ENCODE measurements at places on chromosomes 1 and 21.

- no peak for DNase-seq
Observed at GRCh38 chr1:200231787-200232231, 178.0 kb downstream of the ZNF281 start.

DNA sequence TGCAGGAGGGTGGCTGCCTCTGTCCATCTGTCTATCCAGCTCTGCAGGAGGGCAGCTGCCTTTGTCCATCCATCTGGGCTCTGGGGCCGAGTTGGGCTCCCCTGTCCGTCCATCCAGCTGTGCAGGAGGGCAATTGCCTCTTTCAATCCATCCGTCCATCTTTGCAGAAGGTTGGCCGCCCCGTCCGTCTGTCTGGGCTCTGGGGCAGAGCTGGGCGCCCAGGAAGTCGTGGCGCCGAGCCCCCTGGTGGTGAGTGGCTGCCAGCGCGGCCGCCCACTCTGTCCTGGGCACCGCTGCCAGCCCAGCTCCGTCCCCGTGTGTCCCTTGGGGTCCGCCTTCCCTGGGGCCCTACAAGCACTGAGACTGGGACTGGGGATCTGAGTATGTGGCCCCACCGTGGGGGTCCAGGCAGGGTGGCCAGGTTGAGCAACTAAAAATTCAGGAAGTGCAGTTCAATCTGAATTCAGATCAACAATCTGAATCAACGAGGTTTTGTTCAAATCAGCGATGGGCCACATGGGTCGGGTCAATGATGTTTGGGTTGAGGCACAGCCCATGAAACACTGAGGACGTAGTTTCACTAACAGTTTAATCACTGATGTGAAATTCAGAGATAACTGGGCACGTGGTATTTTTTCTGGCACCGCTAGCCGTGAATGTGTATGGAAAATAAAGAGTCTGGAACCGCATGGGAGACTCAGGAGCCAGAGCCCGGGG is 99.1 kb upstream of the ACTRT2 start:
- DNase-seq, result peak; percentile 52

DNA sequence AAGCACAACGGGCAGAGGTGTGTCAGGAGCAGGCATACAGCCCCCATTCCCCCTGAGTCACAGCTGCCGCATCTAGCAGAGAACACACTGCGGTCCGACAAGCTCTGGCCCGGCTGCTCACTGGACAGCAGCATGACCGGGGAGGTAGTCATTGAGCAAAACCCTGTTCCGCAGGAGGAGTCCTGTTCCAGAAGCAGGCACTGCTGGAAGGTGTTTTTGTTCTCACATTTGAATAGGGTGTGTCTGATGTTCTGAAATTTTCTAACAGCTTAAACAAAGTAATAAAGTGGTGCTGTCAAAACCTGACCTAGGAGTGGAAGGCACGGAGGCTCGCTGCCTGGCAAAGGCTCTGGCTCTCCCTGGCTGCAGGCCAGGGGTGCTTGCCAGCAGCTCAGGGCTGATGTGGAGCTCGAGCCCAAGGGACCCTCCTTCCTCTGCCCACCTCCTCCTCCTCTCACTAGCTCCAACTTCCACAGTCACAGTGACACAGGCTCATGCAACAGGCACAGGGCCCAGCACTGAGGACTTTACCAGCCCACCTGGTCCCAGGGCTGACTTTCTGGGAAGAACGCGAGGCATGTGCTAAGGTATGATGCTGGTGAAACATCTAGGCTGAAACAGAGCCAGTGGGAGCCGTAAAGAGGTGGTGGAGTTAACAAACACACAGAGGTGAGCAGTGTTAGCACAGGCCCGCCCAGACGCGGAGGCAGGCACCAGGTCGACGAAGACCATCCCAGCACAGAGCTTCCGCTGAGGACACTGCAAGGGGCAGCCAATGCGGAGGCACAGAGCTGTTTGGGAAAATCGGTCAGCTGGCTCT is 118.6 kb upstream of the IFFO2 start:
- no peak for DNase-seq

DNA sequence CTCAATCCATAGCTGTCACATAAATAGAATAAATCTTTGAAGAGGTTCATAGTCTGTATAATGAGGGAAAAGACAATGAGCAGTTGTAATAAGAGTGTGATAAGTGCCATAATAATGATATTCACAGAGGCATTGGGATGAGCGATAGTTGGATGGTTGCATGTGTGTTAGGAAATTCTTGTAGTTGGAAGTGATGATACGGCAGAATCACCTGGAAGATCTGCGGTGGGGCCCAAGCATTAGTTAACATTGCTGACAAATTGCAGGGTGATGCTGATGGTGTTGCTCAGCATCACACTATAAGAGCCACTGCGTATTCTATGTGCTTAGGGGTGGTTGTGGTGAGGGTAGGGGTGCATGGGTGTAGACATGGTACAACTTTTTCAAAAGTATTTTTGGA is 41.1 kb downstream of the ADGRL2 start:
- DNase-seq, result no peak

DNA sequence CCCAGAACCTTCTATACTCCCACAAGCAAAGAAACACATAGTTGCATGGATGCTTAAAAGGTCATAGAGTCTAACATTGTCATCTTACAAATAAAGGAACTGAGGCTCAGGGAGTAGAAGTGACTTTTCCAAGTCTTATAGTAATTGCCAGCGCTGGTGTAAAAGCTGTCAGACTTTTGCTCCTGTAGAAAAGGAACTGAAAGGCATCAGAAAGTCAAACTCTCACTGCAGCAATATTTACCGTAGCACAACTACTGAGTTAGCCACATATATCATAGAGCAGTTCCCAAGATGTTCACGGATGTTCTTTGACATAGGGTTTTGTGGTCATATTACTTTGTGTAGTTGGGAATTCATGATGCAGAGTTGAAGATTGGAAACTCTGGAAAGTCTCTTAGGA is 16.6 kb upstream of the USP24 start:
- DNase-seq, result no peak

Data from germinal center (tissue), 1 donor.